ENCODE measurements at places on chromosomes 2 and 18.
A peak's percentile ranks its signal among the peaks of the same experiment; 100 is the strongest.

DNA sequence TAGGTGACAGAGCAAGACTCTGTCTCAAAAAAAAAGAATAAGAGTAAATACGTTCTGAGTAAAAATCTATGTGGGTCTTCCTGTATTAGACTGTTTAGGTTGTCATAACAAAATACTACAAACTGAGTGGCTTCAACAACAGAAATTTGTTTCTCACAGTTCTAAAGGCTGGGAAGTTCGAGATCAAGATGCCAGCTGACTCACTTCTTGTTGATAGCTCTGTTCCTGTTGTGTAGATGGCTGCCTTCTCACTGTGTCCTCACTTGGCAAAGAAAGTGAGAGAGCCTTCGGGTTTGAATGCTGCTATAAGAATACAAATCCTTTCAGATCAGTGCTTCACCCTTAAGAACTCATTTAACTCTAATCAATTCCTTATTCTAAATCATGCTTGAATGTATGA lies 430.0 kb upstream of the VWC2L start:
- no peak overlapping the region for H3K27ac ChIP-seq
- no peak for DNase-seq
- no peaks in the 10 kb centered on the region for H3K27me3 ChIP-seq
- no peaks in the 10 kb centered on the region for H3K36me3 ChIP-seq
- H3K4me1 ChIP-seq: no peaks in the 10 kb centered on the region
- no peak overlapping the region for H3K4me3 ChIP-seq

GRCh38 chr2:115129536-115129935 lies 687.1 kb downstream of the DPP10 start:
- H3K27ac ChIP-seq: no peak overlapping the region
- no peak overlapping the region for H3K4me3 ChIP-seq

GRCh38 chr2:112480530-112481049 lies 1.4 kb upstream of the TTL start:
- H3K4me3 ChIP-seq: peak overlapping the region; percentile 84
- H3K27ac ChIP-seq: peak overlapping the region; percentile 47
- DNase-seq: peak; percentile 39

GRCh38 chr2:241980193-241980592 lies 110.7 kb downstream of the RTP5 start:
- no peak overlapping the region for H3K27ac ChIP-seq
- no peaks in the 10 kb centered on the region for H3K27me3 ChIP-seq
- H3K4me1 ChIP-seq: peaks cover 6% of the 10 kb centered on the region
- no peaks in the 10 kb centered on the region for H3K36me3 ChIP-seq

DNA sequence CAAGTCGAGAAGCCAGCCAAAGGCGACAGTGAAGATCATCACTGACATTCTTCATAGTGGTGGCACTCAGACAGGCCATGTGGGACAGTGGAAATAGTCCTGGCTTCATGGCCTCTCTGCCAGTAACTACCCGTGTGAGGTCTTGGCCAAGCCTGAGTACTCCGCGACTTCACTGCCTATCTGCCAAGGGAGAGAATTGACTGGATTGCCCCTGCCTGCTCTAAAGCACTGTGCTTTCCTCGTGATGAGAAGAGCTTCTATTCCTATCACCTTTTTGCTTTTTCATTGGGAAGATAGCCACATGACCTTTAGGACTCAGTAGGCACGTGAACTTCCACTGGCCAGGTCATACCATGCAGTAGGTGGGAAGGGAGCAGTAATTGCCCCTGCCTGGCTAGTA lies 239.3 kb downstream of the HAUS1 start:
- H3K36me3 ChIP-seq: no peaks in the 10 kb centered on the region
- no peak for DNase-seq
- peaks cover 10% of the 10 kb centered on the region for H3K27me3 ChIP-seq
- H3K27ac ChIP-seq: peak overlapping the region; percentile 86
- peaks cover 48% of the 10 kb centered on the region for H3K4me1 ChIP-seq

GRCh38 chr2:25104736-25105135 lies 62.9 kb downstream of the EFR3B start:
- H3K27ac ChIP-seq: no peak overlapping the region
- H3K4me3 ChIP-seq: no peak overlapping the region
- H3K27me3 ChIP-seq: peaks cover 6% of the 10 kb centered on the region
- no peaks in the 10 kb centered on the region for H3K36me3 ChIP-seq
- DNase-seq: no peak

GRCh38 chr2:222404151-222404905 lies 20.0 kb upstream of the SGPP2 start:
- H3K27me3 ChIP-seq: no peaks in the 10 kb centered on the region
- no peaks in the 10 kb centered on the region for H3K4me1 ChIP-seq
- H3K36me3 ChIP-seq: no peaks in the 10 kb centered on the region
- H3K4me3 ChIP-seq: no peak overlapping the region
- DNase-seq: no peak
- H3K27ac ChIP-seq: no peak overlapping the region

DNA sequence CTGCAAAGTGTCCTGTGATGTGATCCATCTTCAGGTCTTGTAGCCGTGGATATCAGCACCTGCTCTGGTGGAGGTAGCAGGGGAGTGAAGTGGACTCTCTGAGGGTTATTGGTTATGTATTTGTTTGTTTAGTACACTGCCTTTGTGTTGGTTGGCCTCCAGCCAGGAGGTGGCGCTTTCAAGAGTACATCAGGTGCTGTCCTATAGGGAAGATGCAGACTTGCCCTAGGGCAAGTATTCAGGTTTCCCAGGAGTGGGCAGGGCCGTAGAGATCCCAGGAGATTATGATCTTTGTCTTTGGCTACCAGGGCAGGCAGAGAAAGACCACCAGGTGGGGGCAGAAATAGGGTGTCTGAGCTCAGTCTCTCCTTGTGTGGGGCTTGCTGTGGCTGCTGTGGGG lies 411.8 kb downstream of the SOX11 start:
- H3K27ac ChIP-seq: no peak overlapping the region
- H3K27me3 ChIP-seq: no peaks in the 10 kb centered on the region
- no peaks in the 10 kb centered on the region for H3K4me1 ChIP-seq
- no peaks in the 10 kb centered on the region for H3K36me3 ChIP-seq

- DNase-seq: no peak
- H3K4me1 ChIP-seq: no peaks in the 10 kb centered on the region
- H3K27ac ChIP-seq: no peak overlapping the region
- H3K4me3 ChIP-seq: no peak overlapping the region
Observed at GRCh38 chr2:20186078-20186854, 38.7 kb downstream of the SDC1 start.

- no peak for DNase-seq
- no peaks in the 10 kb centered on the region for H3K4me1 ChIP-seq
- no peak overlapping the region for H3K27ac ChIP-seq
- H3K27me3 ChIP-seq: peaks cover 2% of the 10 kb centered on the region
- H3K4me3 ChIP-seq: no peak overlapping the region
Observed at GRCh38 chr18:25275412-25276001, 76.5 kb downstream of the ZNF521 start.

GRCh38 chr2:175805442-175806124 lies 196.5 kb downstream of the LNPK start:
- peaks cover 13% of the 10 kb centered on the region for H3K27me3 ChIP-seq
- H3K4me1 ChIP-seq: no peaks in the 10 kb centered on the region
- no peaks in the 10 kb centered on the region for H3K36me3 ChIP-seq
- H3K4me3 ChIP-seq: no peak overlapping the region
- H3K27ac ChIP-seq: no peak overlapping the region
- no peak for DNase-seq

GRCh38 chr18:74277296-74277695 lies 14.5 kb downstream of the CYB5A start:
- peaks cover 10% of the 10 kb centered on the region for H3K4me1 ChIP-seq
- H3K27me3 ChIP-seq: no peaks in the 10 kb centered on the region
- no peak for DNase-seq
- peaks cover 2% of the 10 kb centered on the region for H3K36me3 ChIP-seq

All from activated CD4-positive, alpha-beta T cell treated with anti-CD3 and anti-CD28 coated beads, Interleukin-2, amount 10 ng/mL, durations not matched to agents 7 days and 5 days (primary cell).